ENCODE measurements at places on chromosomes 7 and 10.

GRCh38 chr10:28285816-28286215, 17.0 kb downstream of the MPP7 start:
- no peak for DNase-seq

DNA sequence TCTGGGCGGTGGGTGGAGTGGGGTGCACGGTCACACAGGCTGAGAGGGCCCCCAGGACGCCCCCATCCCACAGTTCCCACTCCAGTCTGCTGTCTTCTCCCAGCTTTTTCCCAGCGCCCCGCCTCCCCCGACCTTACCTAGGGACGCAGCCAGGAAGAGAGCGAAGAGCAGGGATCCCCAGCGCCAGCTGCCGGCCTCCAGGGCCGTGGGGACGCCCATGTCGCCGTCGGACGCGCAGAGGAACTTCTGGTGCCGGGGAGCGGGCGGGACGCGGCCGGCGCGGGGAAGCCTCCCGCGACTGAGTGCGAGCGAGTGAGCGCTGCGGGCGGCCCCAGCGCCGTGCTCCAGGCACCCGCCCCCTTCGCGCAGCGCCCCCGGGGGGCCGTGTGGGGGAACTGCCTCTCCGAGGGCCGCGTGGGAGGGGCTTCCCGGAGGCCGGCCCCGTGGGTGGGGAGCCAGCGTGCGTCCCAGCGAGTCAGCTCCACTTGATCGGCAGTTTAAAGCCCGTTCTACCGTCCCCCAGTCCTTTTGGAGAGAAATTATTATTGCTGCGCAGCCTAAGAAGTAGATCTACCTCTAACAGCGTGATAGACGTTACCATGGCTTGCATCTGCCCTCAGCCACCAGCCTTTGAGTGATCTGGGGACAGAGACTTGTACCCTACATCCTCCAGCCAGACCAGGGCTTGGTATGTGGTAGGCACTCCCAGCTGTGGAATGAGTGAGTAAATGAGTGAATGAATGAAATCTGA, at the start of gene VSIR:
Gene VSIR, minus strand, starts transcription at position 300 of the 751 bp plus-strand sequence. Its CDS starts 81 bp downstream, at position 219.
- DNase-seq: peak; percentile 87

DNA sequence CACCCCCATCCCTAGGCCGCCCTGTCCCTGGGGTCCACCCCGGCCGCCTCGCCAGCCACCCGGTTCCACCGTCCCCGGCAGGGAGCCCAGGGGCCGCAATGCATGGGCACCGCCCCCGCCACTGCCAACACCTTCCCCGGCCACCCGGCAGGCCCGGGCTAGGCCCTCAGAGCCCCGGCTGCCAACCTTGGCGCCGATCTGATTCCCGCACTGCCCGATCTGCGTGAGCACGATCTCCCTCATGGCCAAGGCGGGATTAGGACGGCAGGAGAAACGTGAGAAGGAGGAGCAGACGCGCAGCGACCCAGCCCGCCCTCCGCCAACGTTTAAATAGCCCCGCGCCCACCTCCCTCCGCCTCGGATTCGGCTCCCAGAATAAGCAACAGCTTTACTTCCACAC, at the start of gene TUBB8:
Gene TUBB8, minus strand, starts transcription at position 301 of the 400 bp plus-strand sequence. Its CDS starts 58 bp downstream, at position 243.
- no peak for DNase-seq

DNA sequence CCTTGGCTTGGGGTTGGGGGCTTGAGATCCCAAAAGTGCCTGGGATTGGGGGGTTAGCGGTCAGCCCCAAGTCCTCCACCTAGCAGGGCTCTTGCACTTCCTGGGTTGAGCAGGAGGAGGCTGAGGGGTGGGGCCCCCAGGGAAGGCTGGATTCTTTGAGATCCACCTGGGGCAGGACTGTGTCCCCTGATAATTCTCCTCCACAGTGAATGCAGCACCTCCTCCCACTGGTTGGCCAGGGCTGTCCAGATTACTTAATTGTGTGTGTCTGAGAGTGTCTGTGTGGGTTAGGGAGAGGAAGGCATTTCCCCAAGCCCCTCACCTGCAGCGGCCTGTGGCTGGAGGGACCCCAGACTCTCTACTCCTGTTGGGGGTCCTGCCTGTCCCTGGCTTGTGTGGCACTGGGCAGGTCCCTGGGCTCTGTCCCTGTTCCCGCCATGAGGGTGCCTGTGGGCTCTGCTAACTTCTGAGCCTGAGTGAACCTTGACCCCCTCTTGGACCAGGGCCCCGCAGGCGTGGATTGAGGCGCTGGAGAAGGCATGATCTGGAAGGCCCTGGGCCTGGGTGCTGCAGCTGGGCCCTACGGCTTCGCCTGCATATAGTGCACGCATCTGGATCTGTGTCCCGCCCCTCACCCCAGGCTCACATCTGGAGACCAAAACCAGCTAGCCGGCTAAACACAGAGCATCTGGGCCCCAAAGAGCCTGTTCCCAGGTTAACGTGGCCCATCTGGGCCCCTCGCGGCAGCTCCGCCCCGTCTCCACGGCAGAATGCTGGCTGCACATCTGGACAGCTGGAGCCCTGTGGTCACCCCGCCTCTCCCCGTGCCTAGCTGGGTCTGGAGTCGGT, 10.4 kb downstream of the TMEM270 start:
- no peak for DNase-seq

- DNase-seq: no peak
Observed at GRCh38 chr10:63094405-63094804, 38.7 kb upstream of the NRBF2 start.

DNA sequence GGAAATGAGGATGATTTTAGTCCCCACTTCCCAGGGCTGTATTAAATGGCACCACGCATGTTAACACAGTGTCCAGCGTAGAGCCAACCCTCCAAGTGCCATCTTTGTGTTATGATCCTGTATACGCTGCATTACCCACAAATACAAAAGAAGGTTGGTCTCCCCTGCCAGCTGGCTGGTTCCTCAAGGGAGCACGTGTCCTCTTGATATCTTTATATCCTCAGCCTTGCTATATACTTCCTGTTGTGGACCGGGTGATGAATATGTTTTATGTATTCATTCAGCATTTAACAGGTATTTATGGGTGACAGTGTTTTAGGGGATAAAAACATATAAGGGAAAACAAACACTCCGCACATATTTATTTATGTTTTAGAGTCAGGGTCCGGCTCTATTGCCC, 23.2 kb upstream of the PRRT4 start:
- no peak for DNase-seq

GRCh38 chr7:112897839-112898431, 107.7 kb upstream of the TMEM168 start:
- no peak for DNase-seq

- DNase-seq: no peak
Observed at GRCh38 chr7:93817004-93817403, 73.5 kb downstream of the TFPI2 start.

GRCh38 chr7:144776447-144776846, 59.4 kb downstream of the TPK1 start:
- no peak for DNase-seq

DNA sequence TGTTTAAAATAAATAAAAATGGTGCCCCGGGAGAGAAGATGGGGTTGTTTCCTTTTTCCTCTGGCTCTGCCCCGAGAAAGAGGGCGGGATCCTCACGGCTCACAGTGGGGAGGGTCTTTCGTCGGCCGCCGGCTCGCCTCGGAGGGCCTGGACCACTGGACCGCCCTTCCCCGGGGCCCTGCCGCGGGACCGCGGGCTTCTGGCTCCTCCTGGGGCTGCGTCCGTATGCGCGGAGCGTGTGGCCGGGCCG, 3.5 kb upstream of the IGF2BP3 start:
- no peak for DNase-seq

DNA sequence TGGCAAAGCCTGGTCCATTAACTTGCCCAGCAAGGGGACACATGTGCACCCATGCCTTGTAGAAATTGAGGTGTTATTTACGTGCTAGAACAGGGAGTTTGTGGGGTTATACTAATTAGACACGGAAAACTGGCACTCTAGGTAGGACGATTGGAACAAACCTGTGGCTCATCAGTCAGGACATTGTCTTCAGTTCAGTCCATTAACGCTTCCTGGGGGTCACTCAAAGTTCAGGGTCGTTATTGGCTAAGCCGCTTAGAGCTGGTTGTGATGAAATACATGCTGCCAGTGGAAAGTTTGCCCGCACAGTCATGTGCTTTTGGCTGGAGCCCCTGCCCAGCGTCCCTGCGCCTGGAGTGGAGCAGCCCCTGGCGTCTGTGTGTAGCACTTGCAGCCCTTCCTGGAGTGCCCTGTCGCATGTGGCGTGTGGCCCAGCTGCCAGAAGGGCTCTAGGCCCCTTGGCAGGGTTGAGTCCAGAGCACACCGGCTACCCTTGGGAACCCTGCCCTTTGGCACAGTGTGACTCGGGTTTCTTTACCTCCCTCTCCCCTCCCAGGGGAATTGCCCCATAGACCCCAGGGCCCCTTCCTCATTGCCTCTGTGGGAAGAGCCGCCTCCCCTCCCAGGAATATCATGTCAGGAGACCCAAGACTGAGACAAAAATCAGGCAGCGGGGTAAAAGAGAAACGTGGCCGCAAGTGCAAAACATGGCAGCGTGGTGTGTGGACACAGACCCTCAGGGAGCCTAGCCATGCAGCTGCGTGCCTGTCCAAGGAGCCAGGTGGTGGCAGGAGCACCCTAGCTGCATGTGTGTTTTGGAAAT, 9.8 kb downstream of the ZNF775 start:
- DNase-seq: peak; percentile 72
